ENCODE measurements at places on chromosomes 7 and 10. TPM values are rescaled to one million over a fixed set of nuclear protein-coding genes. Genes with fewer than 3 reads are reported as not detected.

TRUB1 gene
- polyA plus RNA-seq = 4.0 TPM

HOXA2 gene
- not detected for polyA plus RNA-seq

TAS2R5 gene
- 6.2 TPM for polyA plus RNA-seq

- DNase-seq = no peak
Measured at GRCh38 chr10:130757271-130757670, 554.2 kb downstream of the TCERG1L start.

DNA sequence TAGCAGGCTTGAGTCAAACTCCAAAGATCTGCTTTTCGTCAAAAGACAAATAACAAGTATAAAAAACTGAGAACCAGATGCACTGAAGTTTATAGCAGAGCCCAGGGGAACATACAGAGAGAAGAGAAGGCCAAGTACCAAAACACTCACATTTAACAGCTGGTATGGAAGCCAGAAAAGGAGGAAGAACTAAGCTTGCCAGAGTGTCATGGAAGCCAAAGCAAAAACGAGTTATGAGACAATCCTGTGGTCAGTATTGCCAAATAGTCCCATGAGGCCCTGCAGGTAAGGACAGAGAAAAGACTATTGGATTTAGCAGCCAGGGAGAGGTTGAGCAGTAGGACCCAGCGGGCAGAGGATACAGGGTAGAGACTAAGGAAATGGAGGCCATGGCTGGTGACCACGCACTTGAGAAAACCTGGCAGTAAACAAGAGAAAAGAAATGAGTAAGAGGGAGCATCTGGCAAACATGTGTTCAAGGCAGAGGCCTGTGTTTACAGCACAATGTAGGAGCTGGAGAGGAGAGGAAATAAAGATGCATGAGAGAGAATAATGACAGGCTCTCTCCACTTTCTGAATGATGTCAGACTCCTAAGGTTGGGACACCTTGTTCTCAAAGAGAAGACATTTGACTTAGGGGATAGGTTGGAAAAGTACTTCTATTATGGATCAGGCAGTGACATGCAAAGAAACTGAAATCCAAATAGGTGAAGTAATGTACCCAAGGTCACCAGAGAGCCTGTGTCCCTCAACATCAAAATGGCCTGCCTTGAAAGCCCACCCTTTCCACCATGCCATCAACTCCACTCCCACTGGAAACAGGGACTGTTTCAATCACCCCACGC is 9.1 kb downstream of the CREB3L2 start:
- no peak for DNase-seq

- DNase-seq = no peak
Measured at GRCh38 chr7:124536156-124536762, 229.3 kb downstream of the GPR37 start.

UPK3B gene
- polyA plus RNA-seq = 5.9 TPM

ZNF804B gene
- polyA plus RNA-seq = not detected

PLPP4 gene
- polyA plus RNA-seq = 0.27 TPM

CFAP69 gene
- polyA plus RNA-seq = 1.00 TPM

- no peak for DNase-seq
Measured at GRCh38 chr7:103532955-103533354, 86.9 kb upstream of the SLC26A5 start.

DNA sequence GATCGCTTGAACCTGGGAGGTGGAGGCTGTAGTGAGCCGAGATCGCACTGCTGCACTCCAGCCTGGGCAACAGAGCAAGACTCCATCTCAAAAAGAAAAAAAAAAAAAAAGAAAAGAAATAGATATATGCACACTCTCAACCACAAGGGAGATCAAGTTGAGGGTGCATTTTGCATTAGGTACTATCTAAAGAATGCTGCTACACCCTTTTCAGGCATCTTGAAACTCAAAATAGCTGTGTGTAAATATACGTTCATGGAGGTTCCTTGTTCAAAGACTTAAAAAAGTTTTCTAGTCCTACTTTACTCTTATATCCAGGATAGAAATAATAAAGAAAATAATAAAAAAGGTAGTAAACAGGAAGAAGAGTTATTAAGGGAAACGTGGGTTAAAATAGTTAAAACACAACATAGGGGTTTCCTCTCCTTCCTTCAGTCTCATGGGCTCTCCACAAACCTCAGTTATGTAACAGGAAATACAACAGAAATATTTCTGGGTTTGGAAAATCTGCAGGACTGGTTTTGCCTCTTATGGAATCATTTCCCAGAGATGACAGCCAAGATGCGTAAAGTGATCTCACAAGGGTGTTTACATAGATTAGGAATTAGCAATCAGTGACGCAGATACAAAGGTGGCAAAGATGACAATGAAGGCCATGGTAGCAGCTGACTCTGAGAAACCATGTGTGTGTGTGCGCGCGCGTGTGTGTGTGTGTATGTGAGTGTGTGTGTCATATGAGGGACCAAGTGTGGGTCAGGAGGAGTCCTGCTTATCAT is 15.1 kb downstream of the STEAP4 start:
- DNase-seq = no peak

DNA sequence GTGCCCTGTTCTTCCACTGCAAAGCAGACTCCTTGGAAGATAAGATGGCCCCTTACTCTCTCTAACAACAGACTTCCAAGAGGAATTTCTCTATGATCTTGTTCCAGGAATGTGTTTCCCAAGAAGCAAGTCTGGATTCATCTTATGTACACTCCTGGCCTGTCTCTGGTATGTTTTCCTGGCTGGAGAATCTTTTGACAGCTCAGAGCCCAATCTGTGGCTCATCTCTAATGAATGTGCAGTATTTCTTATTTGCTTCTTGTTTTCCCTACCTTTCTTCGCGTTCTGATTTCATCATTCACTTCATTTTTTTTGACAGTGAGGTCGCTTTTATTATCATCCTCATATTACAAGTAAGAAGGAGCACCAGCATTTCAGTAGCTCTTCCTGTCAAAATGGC is 53.0 kb upstream of the PITRM1 start:
- DNase-seq = no peak

DNA sequence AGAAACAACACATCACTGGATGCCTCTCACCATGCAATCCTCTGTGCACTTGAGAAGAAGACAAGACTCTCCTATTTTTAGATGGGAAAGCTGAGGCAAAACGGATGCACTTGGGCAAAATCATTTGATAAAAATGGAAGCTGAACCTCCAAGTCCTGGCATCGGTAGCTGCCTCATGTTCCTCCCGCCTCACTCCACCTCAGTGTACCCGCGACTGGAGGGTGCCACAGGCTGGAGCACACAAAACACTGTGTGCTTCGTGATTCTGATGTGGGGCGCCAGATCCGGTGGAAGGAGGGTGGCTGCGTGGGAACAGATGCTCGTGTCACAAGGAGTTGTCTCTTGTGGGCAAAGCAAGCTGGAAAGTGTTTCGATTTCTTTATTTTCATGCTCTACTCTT is 41.3 kb downstream of the TAS2R41 start:
- no peak for DNase-seq

GRCh38 chr10:100730725-100731406 is 14.5 kb upstream of the PAX2 start:
- peak; percentile 57 for DNase-seq

DNA sequence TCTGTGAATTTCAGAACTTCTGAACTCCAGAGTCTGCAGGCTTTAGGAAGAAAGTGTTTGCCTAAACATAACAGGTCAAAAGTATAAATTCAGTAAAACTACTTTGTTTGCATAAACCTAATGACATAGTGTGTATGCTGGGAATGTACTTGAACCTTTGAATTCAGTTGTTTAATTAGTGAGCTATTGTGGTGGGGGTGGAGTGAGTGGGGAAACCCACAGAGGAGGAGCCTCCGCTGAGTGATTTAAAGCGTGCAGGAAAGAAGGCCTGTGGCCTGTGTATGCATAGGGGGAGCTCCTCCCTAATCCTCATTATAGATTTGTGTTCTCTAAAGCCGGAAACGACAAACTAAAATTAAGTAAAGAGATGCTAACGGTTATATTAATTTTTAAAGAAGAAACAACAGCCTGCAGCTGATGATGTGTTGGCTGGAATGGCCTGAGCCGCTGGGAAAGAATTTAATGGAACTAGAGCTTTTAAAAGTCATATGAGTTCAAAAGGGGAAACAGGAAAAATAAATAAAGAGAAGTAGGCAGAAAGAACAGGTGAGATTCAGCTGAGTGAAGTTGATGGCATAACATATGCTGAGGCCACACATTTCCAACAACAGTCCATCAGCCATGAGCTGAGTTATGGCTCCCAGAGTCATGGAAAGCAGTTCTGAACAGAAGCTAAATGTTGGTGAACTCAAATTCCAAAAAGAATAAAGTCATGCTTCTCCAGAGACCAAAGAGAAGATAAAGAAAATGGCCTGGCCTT is 595.0 kb downstream of the GRM8 start:
- DNase-seq = no peak

SYNPO2L gene
- polyA plus RNA-seq = 0.05 TPM

DNA sequence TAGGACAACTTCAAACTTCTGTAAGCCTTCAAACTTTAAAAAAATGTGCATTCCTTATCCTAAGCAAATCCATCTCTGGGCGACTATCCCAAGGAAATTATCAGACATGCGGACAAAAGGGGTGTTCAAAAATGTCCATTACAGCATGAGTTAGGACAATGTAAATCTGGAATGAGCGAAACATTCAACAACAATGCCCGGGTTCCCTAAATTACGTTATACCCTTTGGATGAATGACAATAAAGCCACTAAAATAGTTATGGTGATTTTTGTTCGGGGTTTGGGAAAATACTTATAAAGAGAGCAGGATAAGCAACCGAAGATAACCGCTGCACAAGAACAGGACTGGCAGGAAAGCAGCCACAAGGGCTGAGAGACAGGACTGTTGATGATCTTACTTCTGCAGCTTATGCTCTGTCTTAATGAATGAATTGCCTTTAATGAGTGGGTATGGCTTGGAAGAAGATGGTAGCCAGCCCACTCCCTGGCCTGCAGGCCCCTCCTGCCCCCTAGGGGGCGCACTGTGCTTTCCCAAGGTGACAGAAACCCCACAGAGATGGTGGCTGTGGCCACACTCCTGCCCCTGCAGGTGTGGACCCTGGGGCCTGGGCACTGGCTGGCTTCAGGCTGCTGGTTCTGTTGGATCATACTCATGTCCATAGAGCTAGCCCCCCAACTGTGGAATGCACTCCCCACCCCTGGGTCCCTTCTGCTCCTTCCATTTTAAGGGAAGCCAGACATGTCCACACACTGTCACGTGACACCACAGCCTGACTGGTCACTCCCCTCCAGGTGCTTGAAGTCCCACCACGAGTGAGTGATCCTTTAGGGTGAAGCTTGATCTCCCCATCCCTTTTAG is 45.0 kb downstream of the ZCCHC24 start:
- DNase-seq = peak; percentile 89

DNA sequence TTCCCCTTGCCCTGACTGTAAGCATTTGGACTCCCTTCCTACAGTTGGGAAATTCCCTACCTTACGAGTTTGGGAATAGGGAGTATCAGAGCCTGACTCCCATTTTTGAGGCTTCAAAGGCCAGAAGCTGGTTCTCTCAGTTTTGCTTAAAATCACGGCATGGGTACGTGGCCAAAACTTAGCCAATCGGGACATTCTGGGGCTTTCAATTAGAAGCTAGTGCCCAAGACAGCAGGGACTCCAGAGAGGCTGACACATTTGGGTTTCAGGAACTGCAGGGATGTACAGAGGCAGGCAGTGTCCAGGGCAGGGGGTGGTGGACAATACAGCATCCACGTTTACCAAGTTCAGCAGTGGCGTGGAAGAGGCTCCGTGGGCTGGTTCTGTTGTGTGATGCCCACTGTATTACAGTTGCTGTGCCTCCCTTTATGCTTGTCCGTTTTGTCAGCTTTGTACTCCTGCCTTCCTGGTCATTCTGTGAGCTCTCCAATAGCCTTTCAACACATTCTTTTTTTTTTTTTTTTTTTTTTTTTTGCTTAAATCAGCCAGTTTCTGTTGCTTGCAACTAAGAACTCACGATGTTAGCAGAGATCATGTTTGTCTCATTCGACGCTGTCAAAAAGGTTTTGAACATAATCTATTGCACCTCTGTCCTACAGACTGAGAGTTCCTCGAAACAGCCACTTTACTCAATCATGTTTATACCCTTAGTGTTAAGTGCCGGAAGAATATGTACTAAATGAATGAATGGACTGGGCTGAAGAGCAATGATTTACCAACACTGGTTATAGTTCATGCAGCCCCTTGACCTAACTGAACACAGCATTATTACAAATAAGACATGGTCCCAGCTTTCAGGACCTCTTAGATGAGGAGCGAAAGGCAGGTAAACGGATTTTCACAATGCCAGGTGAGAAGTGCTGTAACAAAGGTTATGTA is 1.1 kb downstream of the GGCT start:
- no peak for DNase-seq

C10orf143 gene
- 1.6 TPM for polyA plus RNA-seq

EPHB6 gene
- 19.7 TPM for polyA plus RNA-seq

- DNase-seq = no peak
Measured at GRCh38 chr7:35571611-35572240, 123.2 kb downstream of the HERPUD2 start.

GRCh38 chr10:54444170-54444569 is 356.9 kb downstream of the PCDH15 start:
- no peak for DNase-seq

DNA sequence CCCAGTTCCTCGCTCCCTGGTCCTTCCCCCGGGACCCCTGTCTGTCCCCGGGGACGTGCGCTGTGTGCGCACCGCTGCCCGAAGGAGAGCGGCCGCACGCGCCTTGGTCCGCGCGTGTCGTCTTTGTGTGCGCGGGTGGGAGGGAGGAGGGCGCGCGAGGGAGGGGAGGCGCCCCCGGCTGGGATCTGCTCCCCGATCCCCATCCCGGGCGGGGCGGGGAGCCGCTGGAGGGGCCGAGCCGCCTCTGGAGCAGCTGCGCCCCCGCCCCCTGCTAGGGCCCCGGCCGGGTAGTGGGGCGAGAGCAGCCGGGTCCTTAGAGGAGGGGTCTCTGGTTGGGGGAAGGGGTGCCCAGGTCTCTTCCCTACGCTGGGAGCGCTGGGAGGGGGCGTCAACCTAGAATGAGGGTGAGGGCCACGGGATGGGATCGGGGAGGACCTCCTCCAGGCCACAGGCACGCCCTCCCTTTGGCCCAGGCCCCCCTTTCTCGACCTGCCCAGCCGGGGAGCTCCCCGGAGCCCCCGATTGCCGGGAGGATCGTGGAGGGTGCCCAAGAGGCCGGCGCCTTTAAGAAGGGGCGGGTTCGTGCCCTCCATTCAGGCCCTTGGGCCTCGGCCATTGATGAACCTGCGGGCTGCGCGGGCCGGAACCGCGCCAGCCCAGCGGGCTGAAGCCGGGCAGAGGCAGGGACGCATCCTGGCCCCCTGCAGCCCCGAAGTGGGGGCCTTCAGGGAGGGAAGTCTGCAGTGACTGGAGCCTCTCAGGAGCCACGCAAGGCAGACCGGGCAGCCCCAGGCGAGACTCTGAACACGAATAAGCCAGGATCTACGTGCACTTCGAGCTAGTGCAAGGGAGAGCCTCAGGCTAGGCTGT is 678 bp downstream of the SH2B2 start:
- DNase-seq = peak; percentile 80

DNA sequence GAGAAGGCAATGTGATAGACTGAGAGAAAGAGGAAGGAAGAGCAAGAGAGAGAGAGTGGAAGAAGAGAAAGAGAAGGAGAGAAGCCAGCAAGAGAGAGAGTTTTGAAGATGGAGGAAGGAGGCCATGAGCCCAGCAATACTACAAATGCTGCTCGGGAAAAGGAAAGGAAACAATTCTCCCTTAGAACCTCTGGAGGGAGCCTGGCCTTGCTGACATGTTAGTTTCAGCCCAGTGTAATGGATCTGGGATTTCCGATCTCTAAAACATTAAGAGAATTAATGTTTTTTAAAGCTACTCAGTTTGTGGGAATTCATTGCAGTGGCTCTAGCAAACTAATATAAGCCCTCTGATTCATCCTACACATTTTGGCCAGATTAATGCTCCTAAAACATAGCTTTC is 206.8 kb upstream of the MTPN start:
- no peak for DNase-seq

ZNF488 gene
- 9.6 TPM for polyA plus RNA-seq

- no peak for DNase-seq
Measured at GRCh38 chr7:985915-986741, 3.1 kb downstream of the CYP2W1 start.

ANKRD1 gene
- 0.03 TPM for polyA plus RNA-seq

CDH23 gene
- polyA plus RNA-seq = 6.3 TPM

DYDC1 gene
- 0.11 TPM for polyA plus RNA-seq

Measured in H1 (cell line).